CD4-positive, alpha-beta T cell treated with Interferon gamma for 1 hour (primary cell): ENCODE measurements at places on chromosomes 7 and 10.

- DNase-seq, result no peak
Measured at GRCh38 chr7:28473571-28474281, 61.4 kb downstream of the CREB5 start.

GRCh38 chr10:42960491-42960990 is 116.3 kb upstream of the RET start:
- DNase-seq, result no peak

- peak; percentile 72 for DNase-seq
Measured at GRCh38 chr7:75642810-75643486, 95.8 kb downstream of the HIP1 start.

- DNase-seq, result no peak
Measured at GRCh38 chr7:46989247-46989646, 592.7 kb downstream of the TNS3 start.

- no peak for DNase-seq
Measured at GRCh38 chr10:72133517-72133916, 45.2 kb upstream of the SPOCK2 start.

DNA sequence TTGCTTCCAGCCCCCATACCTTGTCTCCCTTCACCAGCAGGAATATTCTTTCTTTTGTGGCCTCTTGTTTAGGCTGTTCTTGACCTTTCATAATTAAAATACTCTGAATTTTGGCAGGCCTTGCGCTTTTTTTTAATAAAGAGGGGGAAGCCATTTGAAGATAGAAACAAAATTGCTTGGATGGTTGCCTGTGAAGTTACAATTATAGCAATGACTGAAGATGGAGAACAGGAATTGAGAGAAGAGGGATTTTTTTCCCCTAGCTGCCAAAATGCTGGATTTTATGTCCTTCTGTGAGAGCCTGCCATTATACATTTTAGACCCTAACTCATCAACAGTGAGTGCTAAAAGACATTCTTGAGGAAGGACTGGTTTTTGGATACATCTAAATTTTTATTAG is 24.8 kb downstream of the FGFBP3 start:
- no peak for DNase-seq

DNA sequence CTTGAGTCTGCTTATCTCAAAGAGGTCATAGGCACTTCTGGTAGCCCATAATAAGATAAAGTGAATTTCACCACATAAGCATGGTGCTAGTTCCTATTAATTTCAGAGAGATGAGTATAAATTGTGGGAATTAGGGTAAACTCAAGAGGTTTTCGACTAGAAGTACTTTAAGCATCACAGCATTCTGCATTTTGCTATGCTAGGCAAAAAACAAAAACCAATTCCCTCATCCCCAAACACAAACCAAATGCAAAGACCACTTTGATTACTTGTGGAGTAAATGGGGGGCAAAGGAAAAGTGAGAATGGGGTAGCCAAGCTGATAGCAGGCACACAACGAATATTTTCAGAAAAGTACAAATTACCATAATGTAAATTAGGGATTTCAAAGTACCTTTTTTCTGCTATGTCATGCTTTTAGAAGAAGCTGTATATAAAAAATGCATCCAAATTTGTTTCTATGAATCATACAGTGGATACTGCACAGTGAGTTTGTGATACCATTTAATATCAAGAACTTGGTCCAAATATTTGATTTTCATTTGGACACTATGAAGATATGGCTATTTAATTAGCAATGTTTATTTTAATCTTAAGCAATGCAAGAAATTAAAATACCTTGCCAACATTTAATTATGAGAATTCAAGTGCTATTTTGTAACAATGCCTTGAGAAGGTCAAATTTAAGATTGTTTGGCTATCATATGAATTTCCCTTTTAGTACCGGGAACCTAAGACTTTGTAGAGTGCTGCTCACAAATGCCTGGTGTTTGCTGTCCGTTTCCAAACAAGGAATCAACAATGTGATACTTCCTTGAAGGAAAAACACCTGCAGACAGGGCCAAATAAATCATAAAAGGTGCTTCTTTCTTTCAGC is 455.5 kb downstream of the PHTF2 start:
- no peak for DNase-seq

- DNase-seq, result no peak
Measured at GRCh38 chr10:76306856-76307255, 875.4 kb downstream of the LRMDA start.
